NCI-H510A treated with DMSO at 0.1 percent for 48 hours (cell line): ENCODE measurements at places on chromosomes 5 and 9.
A peak's percentile ranks its signal among the peaks of the same experiment; 100 is the strongest.

GRCh38 chr5:121867403-121867802, 15.7 kb downstream of the FTMT start:
- no peak for DNase-seq

DNA sequence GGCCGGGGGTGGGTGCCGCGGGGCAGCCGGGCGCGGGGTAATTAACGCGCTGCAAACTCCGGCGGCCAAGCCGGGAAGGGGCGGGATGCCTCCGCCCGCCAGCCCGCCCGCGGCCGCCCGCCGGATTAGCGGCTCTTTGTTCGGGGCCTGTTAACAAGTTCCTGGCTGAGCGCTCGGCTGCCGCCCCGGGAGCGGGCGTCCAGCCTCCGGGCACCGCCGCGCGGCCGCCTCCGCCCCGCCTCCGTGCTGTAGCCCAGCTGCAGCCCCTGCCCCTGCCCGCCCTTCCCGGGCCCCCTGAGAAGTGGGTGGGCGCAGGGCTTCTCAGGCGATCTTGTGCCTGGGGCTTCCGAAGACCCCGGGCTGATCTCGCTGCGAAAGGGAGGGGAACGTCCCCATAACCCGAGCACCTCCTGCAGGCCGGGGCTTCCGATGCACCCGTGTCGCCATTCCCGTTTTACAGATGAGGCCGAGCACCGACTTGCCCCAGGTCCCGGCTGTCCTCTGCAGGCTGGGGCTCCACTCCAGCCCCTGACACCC, 7.5 kb downstream of the UNC5A start:
- peak; percentile 59 for DNase-seq

DNA sequence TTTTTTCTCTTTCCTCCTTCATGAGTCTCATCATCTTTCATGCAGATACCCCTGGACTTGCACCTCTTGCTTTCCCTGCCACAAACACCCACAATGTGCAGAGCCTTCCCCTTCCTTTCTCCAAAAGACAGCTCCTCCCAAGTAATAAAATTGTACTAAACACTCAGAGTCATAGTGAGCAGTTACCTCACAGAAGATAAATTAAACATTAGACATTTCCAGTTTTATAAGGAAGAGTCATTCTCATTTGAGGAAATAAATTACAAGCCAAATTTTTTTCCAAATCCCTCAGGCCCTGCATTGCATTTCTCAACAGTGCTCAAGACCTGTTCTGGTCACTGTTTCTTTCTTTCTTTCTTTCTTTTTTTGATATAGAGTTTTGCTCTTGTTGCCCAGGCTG, 131.5 kb downstream of the ATPSCKMT start:
- DNase-seq: no peak

DNA sequence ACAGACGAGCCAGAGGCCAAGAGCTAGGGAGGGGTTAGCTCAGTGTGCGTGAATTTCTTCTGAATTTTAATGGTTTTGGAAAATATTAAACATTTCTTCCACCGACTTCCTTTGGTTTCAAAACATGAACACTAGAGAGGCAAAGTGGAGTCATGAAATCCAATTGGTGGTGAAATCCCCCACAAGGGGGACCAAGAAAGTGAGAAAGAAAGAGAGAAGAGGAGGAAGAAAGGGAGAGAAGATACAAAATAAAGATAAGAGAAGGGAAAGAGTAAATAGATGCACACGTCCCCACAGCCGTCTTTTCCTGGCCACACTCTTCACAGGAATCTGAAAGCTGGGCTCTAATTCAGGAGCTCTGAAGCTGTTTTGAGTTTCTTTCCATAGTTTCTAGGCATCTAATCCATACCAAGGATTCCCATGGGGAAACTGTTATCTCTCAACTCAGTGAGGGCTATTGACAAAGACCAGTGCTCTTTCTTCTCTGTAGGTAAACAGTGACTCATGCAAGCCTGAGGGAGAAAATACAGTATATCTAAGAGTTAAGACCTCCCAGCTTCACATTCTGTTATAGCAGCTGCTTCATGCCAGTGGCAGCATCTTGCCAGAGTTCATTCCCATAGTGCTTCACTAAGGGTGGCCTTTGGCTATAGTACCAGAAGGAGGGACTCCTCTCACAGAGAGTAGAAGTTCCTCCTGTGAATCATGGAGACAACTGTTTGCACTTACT, 115.8 kb upstream of the LIFR start:
- peak; percentile 36 for DNase-seq

GRCh38 chr9:4126184-4126865, 173.5 kb downstream of the GLIS3 start:
- DNase-seq: peak; percentile 2

DNA sequence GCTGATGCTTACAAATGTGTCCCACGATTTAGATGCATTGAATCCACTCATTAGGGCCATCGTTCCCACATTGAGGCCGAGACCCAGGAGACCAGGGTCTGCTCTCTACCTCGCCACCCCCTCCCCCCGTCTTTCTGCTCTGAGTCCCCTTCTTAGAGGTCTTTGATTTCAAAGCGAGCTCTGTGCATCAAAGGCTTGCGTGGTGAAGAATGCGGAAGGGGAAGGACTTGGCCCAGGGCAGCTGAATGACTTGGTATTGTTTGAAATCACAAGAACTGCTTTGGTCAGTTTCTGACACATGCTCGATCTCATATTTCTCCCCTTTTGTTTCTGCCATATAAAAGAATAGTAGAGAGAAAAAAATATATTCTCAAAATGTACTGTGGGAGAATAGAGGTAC, 78.3 kb upstream of the IRX1 start:
- DNase-seq: no peak

DNA sequence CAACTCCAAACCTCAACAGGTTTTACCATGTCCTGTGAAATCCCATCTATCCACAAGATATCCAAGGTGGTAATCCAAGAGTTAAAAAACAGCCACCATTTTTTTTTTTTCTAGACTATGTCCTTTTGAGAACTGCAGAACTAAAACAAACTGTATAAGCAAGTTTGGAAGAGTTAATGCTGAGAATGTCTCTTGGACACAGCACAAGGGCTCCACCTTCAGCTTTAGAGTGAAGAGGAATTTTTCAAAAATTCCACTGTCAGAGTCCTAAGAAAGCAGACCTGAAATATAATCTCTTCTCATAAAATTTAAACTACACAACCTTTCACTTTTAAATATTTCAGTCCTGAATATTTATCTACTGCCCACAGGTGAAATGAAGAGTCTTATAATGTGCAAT, 167.8 kb upstream of the CCNG1 start:
- DNase-seq: no peak

- no peak for DNase-seq
Measured at GRCh38 chr9:16611983-16612382, 258.5 kb downstream of the BNC2 start.

DNA sequence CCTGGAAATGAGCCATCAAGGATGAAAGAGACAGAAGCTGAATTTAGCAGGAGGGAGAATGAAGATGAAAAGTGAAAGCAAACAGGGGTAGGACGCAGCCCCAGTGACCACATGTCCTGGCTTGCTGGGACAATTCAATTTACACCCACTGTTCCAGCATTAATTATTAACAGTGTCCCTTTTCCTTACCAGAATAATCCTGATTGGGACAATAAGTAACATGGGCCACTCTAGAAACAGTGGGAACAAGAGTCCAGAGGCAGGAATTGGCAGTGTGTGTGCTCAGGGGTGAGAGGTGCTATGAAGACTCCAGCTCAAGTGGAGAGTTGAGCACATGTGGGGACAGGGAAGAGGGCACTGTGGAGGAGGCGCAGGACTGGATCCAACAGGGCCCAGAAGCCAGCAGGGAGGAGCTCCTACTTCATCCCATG, 147.1 kb downstream of the C5orf15 start:
- no peak for DNase-seq

- DNase-seq: no peak
Measured at GRCh38 chr9:31519011-31519410, 865.4 kb upstream of the ACO1 start.

GRCh38 chr5:518721-519120, 5.5 kb downstream of the SLC9A3 start:
- no peak for DNase-seq

- DNase-seq: no peak
Measured at GRCh38 chr9:135278586-135278985, 191.1 kb downstream of the OLFM1 start.

GRCh38 chr9:108416324-108416723, 439.5 kb downstream of the ACTL7B start:
- no peak for DNase-seq

GRCh38 chr5:106085136-106085535, 1585.6 kb downstream of the EFNA5 start:
- DNase-seq: no peak

- no peak for DNase-seq
Measured at GRCh38 chr5:97508864-97509263, 325.8 kb upstream of the RIOK2 start.

DNA sequence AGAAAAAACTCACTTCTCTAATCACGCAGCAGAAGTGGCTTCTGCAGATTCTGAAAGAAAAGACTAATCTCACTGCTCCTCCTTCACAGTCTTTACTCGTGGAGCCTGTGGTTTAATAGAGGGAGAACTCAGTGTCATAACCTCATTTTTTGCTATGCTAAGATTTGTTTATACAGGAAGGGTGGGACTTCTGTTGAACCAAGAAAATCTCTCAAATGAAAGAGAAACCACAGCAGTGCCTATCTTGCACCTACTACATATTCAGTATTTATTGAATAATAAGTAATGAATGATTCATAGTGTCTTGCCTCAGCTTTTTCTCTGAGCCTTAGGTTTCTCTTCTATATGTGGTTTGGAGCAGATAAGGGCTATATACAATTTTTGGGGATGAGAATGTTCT, 136.1 kb upstream of the DMAC1 start:
- DNase-seq: no peak

GRCh38 chr5:30401479-30402058, 791.9 kb upstream of the CDH6 start:
- DNase-seq: peak; percentile 39

GRCh38 chr5:26259081-26259480, 779.3 kb downstream of the CDH9 start:
- DNase-seq: no peak

GRCh38 chr9:136147038-136147889, 28.6 kb upstream of the TMEM250 start:
- DNase-seq: no peak

DNA sequence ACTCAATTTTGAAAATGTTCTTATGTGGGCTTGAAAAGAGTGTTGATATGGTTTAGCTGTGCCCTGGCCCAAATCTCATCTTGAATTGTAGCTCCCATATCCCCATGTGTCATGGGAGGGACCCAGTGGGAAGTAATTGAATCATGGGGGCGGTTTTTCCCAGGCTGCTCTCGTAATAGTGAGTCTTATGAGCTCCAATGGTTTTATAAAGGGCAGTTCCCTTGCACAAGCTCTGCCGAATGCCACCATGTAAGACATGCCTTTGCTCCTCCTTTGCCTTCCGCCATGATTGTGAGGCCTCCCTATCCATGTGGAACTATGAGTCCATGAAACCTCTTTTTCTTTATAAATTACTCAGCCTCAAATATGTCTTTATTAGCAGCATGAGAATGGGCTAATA, 71.0 kb downstream of the USP20 start:
- DNase-seq: no peak

DNA sequence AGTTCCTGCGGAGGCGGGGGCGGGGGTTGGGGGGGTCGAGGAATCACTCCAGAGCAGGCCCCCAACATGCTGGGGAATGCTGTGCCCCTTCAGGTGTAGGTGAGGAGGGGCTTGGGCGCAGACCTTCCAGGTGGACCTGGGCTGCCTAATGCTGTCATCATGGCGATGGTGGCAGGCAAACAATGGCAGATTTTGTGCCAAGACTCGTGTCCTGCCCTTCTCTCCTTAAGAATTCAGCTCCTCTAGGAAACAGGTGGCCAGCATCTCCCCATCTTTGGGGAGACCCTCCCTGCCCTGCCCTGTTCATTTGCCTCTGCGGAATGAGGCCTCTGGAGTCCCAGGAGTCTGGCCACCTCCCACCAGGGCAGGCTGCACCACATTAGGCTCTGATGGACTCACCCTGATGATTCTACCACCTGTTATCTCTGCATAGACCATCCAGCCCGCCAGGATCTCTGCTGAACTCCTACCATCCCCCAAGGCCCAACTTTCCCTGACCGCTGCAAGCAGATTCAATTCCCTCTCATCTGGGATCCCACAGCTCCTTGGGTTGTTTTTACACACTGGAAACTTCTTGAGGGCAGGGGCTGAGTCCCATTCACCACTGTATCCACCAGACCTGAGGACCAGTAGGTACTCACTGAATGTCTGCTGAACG, 10.9 kb upstream of the SLC25A51 start:
- DNase-seq: no peak

GRCh38 chr9:89447416-89447815, 50.5 kb downstream of the SEMA4D start:
- no peak for DNase-seq
